ENCODE measurements at places on chromosomes 4 and X.
A peak's percentile ranks its signal among the peaks of the same experiment; 100 is the strongest.

GRCh38 chrX:153538424-153538823 lies 21.0 kb downstream of the ATP2B3 start:
- DNase-seq = no peak

DNA sequence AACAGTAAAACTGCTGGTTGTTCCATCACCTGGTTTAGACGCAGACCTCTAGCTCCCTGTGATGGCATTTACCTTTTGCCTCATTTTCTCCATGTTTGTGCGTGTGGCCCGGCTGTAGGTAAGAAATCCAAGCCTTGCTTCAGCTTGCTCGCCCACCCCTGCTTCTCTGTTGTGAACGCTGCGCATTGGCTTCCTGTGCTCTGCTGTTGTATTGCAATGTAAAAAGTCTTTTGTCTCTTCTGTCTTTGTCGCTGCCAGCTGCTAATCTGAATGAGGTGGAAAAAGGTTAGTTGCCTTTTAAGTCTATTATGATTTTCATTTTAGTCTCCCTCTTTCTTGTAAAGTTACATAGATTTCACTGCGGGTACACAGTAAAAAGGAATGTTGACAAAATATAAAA lies 127.3 kb upstream of the PACRGL start:
- no peak for DNase-seq

DNA sequence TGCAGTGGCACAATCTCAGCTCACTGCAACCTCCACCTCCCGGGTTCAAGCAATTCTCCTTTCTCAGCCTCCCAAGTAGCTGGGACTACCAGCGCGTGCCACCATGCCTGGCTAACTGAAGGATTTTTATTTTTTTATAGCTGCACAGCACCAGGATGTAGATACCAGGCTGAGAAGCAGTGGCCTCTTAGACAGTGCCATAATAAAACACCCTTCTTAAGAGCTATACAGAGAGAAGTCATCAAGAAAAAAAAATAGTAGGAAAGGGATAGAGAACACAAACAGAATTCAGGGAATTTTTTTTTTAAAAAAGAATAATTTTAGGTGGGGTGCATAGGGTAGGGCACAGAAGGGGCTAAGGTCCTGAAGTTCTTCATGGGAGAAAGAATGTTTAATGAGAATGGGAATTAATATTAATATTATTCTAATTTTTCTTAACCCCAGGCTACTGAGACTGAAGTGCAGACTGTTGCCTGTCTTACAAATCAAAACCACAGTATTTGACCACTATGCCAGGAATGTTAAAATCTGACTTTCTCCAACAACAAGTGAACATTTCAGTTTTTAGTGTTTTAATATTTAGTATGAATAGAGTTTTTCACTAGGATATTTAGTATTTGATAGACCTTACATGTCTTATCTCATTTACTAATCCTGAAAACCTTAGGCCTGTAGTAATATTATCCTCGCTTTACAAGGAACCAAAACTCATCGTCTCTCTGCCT lies 146.7 kb downstream of the KCNIP4 start:
- no peak for DNase-seq

- no peak for DNase-seq
Measured at GRCh38 chr4:6430927-6431326, 41.5 kb downstream of the PPP2R2C start.

DNA sequence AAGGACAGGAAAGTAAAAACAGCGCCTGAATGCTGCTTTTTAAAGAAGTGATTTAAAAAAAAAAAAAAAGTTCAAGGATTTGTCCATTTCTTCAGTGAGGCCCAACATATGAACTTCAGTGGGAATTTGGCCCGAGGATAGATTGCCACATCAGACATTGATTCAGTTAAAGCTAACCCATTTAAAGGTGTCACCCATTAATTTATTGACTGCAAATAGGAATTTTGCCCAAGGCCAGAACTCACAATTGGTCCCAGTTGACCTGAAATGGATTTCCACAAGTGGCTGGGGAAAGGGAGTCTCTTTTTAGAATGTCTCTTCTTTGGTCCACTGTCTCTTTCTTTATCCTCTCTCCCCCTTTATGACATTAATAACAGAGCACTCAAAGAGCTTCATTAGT lies 86.5 kb upstream of the RPL34 start:
- DNase-seq = no peak

- no peak for DNase-seq
Measured at GRCh38 chrX:317424-318067, 1.1 kb downstream of the GTPBP6 start.

- peak; percentile 74 for DNase-seq
Measured at GRCh38 chr4:7890635-7891393, 48.8 kb downstream of the AFAP1 start.

DNA sequence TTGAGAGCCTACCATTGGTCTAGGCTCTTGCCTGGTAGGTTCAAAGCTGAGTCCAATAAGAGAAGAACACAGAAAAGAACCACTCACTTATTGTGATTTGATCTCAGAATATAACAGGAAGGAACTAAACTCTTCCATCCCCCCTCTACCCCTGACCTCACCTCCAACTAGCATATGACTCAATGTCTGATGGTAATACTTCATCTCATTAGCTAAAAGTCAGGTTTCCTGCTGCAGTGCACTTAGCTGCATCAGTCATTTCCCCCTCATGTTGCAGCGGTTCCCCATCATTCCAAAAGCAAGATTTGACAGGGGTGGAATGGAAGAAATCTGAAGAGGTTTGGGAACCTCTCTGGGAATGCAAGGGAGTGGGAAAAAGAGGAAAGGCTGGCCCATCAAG lies 289.5 kb downstream of the SMARCA1 start:
- no peak for DNase-seq

- no peak for DNase-seq
Measured at GRCh38 chrX:77527233-77528001, 80.2 kb downstream of the FGF16 start.

DNA sequence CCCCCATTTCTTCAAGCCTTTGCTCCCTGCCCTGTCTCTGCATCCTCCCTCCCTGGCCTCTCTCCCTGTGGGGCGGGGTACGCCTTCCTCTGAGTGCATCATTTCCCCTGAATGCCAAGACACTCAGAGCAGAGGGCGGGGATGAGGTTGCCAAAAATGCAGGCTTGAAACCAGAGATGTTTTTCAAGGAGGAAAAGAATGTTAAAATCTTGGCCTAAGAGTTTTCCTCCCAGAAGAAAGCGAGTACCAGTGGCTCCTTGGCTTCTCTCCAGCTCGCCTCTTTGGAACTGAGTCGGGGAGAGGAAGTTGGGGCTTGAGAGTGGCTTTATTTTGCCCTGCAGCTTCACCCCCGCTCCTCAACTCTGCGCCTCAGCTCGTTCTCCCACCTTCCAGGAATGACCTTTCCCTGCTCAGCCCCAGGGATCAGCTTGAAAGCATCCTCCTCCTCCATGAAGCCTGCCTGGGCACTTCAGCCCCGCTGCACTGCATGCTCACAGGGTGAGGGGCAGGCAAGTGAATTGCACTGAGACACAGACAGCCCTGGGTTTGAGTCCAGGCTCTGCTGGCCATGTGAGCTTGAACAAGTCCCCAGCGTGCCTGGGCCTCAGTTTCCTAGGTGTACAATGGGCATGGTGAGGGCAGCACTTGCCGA lies 57.5 kb upstream of the SORCS2 start:
- DNase-seq = no peak

DNA sequence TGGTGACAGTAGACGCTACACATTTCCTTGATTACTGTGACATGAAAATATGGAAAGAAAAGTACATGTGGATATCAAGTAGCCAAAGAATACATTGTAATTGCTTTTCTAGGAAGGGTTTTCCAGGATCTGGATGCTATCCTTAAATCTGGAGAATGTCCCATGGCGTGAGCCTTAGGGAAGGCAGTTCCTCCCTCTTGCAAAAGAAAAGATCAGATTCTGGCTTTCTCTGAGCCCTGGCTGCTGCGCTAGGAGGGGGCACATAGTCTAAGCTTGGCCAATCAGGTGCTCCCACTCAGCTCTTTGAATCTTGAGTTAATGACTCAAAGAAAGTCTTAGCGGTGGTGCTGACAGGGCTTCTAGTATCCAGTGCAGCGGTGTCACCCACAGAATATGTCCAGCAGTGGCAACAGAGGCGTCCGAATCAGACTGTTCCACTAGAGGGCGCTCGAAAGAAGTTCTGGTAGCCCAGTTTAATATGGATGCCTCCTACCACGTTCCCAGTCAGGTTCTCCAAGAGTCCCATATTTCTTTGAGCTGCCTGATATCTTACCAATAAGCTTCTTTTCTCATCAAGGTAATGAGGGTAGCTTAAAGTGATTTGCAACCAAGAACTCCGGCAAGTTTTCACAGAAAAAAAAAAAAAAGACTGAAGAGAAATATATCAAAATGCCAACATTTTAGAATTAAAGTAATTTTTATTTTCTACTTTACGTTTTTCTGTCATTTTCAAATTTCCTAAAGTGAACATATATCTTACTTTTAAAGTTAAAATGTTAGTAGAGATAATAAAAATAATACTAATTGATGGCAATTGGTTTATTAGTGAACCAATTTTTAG lies 213.4 kb upstream of the S100G start:
- DNase-seq = no peak

GRCh38 chr4:87911252-87911774 lies 64.2 kb upstream of the SPP1 start:
- DNase-seq = no peak

DNA sequence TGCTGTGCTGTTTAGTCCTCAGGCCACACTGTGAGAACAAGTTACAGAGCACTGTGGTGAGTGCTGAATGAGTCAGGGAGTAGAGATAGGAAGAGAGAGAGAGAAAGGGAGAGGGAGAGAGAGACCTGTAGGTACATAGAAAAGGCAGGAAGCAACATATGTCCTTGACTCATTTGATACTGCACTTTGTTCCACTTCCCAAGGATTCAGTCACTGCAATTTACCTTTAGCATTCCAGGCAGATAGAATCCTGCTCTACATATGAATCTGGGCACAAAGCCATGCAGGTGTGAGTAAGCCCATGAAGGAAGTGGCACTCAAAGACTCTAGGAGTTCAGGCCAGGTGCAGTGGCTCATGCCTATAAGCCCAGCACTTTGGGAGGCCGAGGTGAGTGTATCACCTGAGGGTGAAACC lies 1.0 kb upstream of the DAPP1 start:
- DNase-seq = no peak

- no peak for DNase-seq
Measured at GRCh38 chr4:148881860-148882643, 439.8 kb upstream of the NR3C2 start.

- peak; percentile 42 for DNase-seq
Measured at GRCh38 chrX:29662101-29662500, 553.3 kb upstream of the MAGEB2 start.

- DNase-seq = no peak
Measured at GRCh38 chr4:186228514-186228894, 1.2 kb downstream of the KLKB1 start.

GRCh38 chrX:9362363-9362928 lies 102.4 kb upstream of the TBL1X start:
- no peak for DNase-seq

- no peak for DNase-seq
Measured at GRCh38 chr4:13542577-13543031, 1.7 kb downstream of the NKX3-2 start.

- DNase-seq = no peak
Measured at GRCh38 chr4:62835631-62836030, 1573.6 kb downstream of the TECRL start.

GRCh38 chr4:28654618-28655017 lies 1794.0 kb downstream of the STIM2 start:
- no peak for DNase-seq

GRCh38 chr4:112735474-112735951 lies 98.6 kb downstream of the LARP7 start:
- DNase-seq = no peak

DNA sequence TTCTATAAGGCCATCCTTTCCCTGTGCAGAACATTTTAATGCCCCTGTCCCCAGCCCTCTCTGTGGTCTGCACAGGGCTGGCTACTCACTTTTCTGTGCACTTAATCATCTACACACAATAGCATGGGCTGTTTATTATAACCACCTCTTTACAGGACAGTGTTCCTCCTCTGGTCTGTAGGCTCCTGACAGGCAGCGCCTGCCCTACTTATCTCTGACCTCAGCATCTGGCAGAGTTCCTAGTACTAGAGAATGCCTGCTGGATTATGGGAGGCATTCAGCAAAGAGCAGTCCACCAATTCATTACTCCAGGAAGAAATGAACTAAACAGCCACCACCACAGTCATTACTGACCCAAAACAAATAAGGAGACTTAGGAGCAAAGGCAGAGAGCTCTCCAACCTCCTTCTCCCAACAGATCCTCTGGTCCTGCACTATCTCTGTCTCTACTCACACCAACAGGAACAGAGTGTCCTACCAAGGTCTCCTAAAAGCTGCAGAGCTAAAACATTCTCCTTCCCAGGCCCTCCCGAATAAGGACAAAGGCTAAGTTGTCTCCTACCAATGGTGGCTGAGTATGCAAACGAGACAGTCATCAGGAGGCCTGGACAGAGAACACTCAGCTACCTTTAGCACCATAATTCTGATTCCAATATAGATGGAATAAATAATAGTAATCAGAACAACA lies 279.2 kb downstream of the QDPR start:
- no peak for DNase-seq

DNA sequence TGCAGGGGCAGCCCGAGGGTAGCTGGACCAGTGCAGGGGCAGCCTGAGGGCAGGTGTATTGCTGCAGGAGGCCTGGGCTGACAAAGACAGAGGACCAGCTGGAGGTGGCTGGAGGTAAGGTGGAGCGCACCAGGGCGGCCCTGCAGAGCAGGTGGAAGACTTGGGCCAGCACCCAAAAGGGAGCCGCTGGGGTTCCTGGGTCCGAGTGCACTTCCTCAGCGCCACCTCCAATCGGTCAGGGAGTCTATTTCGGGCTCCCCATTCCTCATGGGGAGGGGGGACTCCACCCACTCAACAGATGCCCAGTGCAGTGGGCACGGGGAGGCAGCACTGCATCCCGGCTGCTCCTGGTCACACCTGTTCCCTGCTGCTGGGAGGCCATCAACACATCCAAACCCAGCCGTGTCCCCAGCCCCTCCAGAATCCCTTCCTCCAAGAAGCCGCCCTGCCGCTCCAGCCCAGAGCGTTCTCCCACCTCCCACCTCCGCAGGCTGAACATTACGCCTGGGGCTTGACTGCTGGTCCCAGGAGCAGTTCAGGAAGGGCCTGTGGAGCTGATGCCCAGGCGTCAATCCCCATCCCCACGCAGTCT lies 1.5 kb downstream of the LRPAP1 start:
- no peak for DNase-seq

DNA sequence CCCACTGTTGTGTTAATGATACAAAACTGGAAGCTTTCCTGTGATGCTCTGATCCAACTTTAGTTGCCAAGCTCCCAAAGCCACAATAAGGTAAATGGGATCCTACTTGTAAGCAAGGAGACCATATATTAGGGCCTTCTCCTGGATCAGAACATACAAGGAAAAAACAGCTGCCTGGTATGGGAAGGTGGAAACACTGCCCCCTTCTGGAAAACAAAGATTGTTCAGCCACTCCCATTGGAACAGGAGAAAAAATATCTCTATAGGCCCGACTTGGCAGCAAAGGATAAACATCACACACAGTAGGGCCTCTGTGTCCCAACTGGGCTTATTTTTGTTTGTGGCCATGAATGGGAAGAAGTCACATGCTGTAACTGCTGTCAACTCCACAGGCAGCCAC lies 166.5 kb downstream of the TBX22 start:
- no peak for DNase-seq

DNA sequence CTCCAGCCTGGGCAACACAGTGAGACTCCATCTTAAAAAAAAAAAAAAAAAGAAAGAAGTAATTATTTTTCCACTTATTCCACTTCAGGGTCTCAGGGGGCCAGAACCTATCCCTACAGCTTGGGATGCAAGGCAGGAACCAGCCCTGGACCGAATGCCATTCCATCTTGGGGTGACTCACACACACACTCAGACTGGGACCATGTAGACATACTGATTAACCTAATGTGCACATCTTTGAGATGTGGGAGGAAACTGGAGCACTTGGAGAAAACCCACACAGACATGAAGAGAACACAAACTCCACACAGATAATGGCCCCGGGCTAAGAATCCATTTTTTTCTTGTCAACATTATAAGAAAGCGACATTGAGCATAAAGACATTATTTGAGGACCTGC lies 132.5 kb downstream of the PTTG2 start:
- DNase-seq = no peak

Data from SW 1271 (cell line).